ENCODE measurements at places on chromosomes 5 and 9.
A peak's percentile ranks its signal among the peaks of the same experiment; 100 is the strongest.

- no peak for DNase-seq
Measured at GRCh38 chr9:84891924-84892323, 222.4 kb downstream of the NTRK2 start.

DNA sequence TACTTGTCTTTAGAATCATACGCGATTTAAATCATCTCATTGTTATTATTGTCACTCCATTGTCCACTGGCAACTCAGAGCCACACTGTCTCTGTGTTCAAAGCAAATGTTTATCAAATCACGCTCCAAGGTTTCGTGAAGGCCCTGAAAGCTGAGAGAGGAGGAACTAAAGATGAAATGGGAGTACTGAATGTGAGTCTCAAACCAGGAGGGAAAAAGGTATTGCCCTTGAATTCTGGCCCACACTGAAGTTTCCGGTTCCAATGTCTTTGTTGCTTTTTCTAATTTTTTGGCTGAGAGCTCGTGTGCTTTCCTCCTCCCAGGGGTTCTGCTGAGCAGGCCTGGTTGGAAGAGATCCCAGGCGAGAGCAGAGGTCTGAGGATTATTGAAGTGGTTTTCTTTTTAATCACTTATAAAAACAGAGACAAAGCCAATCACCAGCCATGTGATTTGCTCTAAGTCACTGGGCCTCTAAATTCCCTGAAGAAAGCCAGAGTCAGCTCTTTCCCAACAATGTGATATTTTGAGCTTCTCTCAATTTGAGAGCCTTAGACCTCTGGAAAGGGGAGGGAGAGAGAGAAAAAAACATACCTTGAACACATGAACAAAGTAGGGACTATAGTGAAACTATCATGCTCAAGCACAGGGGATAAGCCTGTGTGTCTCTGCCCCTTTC, 420.8 kb upstream of the GRAMD2B start:
- no peak for DNase-seq

DNA sequence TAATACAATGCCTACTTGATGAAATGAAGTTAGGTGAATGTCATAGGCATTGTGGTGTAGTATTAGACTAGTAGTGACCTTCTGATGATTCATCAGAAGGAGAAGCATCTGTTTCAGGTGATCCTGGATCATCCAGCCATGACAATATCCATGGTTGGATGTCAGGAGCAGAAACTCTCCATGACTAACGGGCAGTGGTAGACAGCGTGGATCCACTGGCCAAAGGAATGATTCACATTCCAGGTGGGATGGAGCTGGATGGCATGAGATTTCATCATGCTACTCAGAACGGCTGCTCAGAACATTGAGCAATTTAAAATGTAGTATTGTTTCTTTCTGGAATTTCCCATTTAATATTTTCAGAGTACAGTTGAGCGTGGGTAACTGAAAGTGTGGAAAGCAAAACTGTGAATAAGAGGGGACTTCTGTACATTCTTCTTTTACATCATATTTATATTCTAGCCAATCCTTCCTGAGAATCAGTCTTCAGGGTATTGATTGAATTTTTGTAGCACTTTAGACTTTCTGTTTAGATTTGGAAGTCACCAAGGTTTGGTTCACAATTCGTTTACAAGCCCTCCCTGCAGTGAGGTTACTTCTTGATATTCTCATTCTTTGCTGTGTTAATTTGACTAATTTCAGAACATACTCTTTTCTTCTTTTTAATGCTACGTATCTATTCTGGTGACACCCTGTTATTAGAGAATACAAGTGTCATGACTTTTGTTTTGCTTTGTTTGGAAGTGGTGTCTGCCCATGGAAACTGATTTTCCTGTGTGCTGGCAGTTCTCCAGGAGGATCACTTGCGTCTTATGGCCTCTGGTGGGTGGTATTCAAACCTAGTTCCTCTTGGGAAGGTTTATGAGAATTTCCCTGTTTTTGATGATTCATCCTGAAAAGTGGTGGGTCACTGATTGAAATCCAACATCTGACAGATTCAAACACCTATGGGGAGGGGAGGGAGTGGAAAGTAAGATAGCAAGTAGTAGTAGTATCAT, 12.2 kb upstream of the CLINT1 start:
- DNase-seq = peak; percentile 90

GRCh38 chr9:103978396-103978795, 115.7 kb upstream of the SMC2 start:
- no peak for DNase-seq

DNA sequence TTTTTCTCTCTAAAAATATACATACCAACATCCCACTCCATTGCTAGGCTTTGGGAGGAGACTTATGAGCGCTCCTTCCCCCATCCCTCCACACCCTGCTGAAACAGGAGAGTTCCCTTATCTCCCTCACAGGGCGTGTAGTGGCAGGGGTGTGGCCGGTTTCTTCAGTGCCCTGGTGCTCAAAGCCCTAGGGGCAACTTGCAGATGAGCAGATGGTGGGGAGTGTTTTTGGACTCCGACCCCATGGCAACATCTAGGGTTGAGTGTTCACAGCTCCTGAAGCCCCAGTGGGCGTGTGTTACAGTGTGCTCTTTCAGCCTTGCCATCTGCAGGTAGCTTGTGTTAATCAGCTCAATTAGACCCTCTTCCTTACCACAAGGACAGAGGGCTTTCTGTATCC, 409.5 kb downstream of the MAT2B start:
- no peak for DNase-seq

- peak; percentile 50 for DNase-seq
Measured at GRCh38 chr5:76269932-76270610, 133.0 kb upstream of the IQGAP2 start.

- no peak for DNase-seq
Measured at GRCh38 chr5:109005297-109006009, 257.8 kb downstream of the FER start.

DNA sequence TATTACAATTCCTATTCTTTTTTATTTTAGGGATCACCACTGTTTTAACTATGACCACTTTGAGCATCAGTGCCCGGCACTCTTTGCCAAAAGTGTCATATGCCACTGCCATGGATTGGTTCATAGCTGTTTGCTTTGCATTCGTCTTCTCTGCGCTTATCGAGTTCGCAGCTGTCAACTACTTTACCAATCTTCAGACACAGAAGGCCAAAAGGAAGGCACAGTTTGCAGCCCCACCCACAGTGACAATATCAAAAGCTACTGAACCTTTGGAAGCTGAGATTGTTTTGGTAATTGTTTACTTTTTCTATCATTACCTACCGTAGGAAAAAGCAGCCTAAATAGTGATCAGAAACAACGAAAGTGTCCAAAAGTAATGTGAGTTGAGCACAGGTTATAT, 6.4 kb downstream of the GABRA6 start:
- DNase-seq = no peak

DNA sequence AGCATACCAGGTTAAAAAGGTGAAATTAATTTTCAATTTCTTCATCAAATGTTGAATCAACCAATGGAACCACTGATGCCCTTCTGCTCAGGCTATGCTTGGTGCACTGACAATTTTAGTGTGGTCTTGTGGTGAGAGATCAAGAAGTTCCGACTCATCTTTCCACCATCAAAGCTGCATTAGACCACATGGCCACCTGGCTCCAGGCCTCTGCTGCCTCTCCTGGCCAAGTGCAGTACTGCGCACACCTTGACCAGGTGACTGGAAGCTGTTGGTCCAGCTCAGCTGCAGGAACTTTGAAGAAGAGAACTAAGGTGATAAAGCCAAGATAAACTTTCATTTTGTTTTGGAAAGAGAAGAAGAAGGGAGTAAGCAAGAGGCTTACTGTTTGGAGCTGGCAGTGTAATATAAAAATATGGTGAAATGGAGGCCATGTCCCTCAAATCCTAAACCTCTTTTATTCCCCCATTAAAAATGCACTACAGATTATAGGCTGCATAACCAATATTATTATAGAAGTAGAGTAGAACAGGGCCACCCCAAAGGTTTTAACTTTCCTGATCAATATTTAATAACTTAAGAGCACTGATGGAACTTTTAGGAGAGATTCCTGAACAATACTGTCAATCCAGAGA, 315.5 kb upstream of the C9orf72 start:
- peak; percentile 36 for DNase-seq

GRCh38 chr5:31469886-31470285, 62.0 kb downstream of the DROSHA start:
- DNase-seq = no peak

GRCh38 chr5:58921159-58921558, 338.3 kb downstream of the RAB3C start:
- DNase-seq = no peak

DNA sequence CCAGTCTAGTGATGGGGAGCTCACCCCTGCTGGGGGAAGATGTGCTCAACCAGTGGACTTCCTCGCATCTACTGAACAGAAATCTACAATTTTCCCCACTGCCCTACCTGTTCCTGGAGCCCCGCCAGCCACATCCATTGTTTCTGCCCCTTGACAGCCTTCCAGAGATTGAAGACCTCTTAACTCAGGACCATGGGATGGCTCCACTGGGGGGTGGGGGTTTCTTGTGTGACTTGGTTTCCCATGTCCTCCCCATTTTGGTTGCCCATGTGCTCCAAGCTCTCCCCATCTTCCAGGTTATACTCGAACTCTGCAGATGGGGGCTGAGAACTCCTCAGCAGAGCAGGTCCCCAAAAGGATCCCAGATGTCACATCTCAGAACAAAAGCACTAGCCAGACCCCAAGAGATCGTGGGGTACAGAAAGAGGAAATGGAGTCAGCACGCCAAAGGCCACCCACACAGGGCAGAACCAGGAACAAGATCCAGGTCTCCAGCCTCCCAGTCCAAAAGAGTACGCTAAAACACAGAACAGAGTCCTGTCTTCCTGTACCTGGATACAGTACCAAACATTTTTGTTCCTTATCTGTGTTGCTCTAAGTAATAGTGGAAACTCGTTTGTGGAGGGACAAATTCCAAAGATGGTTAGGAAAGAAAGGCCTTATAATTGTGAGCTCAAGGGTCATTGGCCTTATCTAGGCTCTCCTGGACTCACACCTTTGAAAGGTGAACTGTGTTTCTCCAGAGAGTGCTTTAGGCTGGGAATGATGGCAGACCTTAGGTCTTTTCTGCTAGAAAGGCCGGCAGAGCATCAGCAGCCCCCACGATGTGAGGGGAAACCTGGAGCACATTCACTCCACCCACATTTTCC, 15.8 kb downstream of the CORO2A start:
- no peak for DNase-seq

GRCh38 chr5:72922422-72922821, 33.4 kb upstream of the FCHO2 start:
- no peak for DNase-seq

DNA sequence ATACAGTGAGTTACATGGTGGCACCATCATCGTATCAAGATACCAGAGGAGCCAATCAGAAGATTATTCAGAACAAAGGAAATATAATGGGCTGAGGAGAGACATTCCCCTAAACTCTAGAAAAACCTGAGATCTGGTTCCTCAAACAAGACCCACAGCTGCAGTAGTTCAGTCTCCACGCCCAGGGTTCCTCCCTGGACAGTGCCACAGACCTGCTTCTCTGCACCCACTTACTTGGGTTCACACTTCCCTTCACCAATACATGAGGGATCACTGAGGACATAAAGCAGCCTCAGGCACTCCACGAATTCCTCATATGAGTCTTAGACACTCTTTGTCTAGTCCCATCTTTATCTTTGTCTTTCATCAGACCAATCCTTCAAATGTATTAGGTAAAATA, 101.7 kb downstream of the APTX start:
- DNase-seq = no peak

GRCh38 chr9:111726949-111727348, 65.5 kb downstream of the GNG10 start:
- no peak for DNase-seq

GRCh38 chr5:72604111-72604797, 97.0 kb upstream of the ZNF366 start:
- DNase-seq = no peak

GRCh38 chr5:122576256-122577016, 198.4 kb upstream of the SNX2 start:
- no peak for DNase-seq

GRCh38 chr9:114034196-114034595, 43.9 kb downstream of the AMBP start:
- no peak for DNase-seq

GRCh38 chr5:75055727-75056144, 3.4 kb upstream of the GCNT4 start:
- no peak for DNase-seq
